ENCODE measurements at places on chromosomes 3 and 15.

DNA sequence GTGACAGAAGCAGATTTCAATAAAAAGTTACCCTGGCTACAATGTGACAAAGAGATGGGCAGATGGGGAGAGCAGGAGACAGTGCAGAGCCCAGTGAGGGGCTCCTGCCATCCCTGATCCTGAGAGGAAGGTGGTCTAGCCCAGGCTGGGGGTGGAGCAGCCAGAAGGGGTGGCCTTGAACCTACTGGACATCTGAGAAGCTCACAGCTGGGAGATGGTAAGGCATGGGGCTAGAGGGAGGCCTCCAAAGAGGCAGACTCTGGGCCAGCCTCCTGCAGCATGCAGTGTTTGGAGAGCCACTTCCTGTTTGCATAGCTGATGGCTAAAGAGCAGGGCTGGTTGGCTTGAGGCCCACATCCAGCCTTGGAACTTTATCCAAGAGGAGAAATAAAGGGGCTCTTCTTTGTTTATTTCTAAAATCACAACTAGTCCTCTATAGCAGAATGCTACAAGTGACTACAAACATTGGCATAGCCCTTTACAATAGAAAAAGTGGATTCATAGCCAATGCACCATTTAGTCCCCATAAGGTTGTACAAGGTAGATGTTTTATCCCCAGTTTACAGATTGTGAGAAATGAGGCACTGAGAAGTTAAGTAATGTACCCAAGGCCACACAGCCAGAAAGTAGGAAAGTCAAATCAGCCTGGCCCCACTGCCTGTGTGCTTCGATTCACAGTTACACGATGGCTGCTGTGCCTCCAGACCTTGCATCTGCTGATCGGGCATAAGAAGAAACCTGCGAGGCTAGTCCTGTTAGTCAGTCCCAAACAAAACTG is 4.6 kb downstream of the EFCC1 start:
- DNase-seq: no peak

DNA sequence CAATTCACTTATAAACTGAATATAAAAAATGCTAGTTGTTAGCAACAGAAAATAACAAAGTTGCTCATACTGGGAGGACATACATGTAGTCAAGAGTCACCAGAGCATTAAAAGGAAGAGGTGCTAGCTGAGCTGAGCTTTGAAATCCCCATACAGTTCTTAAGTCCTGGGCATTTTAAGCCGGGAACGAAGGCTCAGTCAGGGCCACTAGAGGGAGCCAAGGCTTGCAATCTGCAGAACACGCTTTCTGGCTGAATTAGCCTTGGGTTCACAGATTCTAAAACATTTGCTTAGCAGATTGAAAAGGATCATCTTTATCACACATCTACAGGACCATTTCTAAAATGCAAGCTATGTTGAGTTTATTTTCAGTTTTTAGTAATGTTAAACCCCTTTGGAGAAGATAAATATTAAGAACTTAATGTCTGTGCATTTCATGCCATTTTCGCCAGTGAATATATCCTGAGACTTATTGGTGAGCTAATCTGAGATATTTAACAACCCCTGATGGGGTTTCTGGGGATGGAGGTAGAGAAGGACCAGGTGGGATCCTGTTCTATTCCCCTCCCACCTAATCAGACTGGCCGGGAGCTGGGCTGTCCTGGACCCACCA is 26.3 kb upstream of the MNS1 start:
- no peak for DNase-seq

GRCh38 chr15:99167640-99168039 is 62.8 kb downstream of the SYNM start:
- no peak for DNase-seq

DNA sequence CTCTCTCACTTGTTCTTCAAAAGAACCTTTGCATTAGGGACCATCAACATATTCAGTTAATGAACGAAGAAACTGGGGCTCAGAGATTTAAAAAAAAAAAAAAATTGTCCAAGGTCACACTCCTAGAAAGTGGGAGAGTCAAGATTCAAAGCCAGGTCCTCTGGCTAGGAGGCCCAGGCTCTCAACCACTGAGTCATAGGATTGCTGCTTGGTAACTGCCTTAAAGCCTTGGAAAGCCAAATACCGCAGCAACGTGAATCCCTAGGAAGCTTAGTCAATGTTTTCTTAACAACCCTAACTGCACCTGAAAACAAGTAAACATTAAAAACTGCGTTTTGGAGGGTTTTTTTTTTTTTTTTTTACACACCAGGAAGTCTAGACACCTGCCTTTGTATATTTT is 156.8 kb downstream of the WNT5A start:
- DNase-seq: no peak

- no peak for DNase-seq
These were observed 153.4 kb downstream of the RORA start for GRCh38 chr15:61075741-61076140.

GRCh38 chr15:55552926-55553325 is 35.2 kb downstream of the PYGO1 start:
- no peak for DNase-seq

DNA sequence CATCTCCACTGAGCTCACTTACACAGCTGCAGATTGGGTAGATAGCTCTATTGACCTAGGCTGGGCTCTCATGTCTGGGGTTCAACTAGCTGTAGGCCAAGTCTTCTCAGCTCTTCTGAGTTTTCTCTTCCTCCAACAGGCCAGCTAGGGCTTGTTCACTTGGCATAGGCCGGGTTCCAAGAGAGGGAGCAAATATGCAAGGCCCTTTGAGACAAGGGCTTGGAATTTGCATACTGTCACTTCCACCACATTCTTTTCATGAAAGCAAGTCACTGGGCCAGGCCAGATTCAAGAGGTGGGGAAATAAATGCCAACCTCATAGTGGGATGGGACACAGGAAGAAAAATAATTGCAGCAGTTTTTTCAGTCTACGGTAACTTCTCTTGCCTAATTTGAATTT is 25.2 kb downstream of the PIGB start:
- no peak for DNase-seq

DNA sequence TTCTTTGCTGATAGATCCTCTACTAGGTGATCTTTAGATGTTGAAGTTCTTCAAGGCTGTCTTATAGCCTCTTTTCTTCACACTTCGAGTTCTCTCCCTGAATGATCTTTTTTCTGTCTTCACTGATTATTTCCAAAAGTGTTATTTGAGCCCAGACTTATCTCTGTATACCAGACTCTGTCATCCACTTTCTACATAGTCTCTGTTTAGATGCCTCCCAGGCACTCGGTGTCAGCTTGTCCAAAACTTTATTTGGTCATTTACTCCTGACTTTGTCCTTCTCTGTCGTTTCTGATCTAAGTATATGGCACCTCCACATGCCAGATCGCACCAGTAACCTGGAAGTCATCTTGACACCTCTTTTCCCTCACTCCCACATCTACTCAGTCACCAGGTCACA is 27.6 kb downstream of the KLHL18 start:
- DNase-seq: no peak

DNA sequence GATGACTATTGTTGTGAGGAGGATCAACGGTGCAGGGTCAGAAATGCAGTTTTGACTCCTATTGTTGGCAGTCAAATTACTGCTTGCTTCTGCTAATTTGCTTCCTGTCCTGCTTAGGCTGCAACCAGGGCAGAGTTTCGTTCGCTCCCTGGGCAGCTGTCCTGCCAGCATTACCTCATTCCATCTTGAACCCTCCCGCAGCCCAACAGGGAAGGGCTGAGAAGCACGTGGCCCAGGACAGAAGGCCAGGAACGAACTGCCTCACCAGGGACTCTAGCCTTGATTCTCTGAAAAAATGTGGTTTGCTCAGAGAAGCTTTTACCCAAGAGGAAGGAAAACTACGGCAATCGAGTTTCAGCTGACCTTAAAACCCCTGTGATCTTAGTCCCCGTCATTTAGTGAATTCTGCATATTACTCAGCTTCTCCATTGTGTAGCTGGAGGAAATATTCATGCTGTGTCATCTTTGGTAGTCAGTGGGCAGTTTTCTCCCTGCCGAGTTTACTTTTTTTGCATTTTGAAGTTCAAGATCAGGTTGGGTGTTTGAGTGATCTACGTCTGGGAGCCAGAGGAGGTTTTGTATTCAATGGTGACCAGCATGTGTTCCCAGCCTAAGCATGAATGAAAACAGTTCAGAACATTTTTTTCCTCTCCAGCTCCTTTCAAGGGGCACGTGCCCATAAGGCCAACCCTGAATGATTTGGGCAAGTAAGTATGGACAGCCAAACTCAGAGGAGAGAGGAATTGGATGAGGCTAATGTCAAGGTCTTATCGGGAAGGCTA is 23.0 kb downstream of the TLNRD1 start:
- no peak for DNase-seq

DNA sequence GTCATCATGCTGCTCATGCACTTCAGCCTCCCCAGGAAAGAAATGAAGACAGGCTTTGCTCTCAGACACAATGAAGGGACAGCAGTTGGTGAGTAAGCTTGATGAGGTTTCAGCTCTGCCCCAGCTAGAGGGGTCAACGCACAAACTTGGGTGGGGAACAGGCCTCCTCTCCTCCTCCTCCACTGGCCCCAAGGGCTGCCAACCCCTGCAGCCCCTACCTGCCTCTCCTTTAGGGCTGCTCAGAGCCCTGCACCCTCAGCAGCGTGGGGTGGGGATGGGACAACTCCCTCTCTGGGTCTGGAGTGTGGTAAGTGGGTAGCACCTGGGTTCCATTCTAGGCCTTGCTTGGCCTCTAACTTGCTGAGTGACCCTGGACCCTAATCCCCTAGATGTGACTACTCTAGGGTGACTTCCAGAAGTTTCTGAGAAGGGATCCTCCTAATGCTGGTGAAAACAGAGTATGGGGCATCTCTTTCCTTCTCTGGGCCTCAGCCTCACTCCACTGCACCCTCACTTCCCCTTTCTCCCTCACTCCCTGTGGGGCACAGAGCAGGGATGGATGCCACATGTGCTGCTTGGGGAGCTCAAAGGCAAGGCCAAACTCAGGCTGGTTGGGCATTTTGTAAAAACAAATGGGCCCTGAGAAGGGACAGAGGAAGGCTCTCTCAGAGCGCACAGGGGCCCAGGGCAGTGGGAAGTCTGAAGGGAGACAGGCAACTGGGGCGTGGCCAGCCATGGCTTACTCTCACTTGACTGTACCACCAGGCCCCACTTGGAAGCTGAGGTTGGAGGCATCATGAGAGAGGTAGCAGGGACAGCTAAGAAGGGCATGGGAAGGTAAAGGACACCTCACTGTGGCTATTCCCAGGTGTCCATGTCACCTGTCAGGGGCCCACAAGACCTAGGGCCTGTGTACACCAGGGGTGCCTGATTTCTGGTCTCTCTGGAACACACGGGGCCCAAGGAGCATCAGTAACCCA is 64.0 kb downstream of the SYNM start:
- no peak for DNase-seq

GRCh38 chr3:140559546-140559945 is 118.3 kb upstream of the TRIM42 start:
- DNase-seq: no peak

- no peak for DNase-seq
These were observed 259.9 kb downstream of the OPA1 start for GRCh38 chr3:193852901-193853300.

Measured in activated T-helper 1 cell treated with anti-CD3 and anti-CD28 coated beads, Interleukin-2, amount 50 U/mL, for 16 hours (primary cell).